ENCODE measurements at places on chromosomes 6 and 20.

GRCh38 chr6:148577687-148578488, 168.9 kb upstream of the UST start:
- DNase-seq = peak; percentile 21

- no peak for DNase-seq
These were observed 396.1 kb downstream of the PLCB1 start for GRCh38 chr20:8527998-8528723.

- no peak for DNase-seq
These were observed 19.4 kb downstream of the KCNK15 start for GRCh38 chr20:44765091-44765490.

DNA sequence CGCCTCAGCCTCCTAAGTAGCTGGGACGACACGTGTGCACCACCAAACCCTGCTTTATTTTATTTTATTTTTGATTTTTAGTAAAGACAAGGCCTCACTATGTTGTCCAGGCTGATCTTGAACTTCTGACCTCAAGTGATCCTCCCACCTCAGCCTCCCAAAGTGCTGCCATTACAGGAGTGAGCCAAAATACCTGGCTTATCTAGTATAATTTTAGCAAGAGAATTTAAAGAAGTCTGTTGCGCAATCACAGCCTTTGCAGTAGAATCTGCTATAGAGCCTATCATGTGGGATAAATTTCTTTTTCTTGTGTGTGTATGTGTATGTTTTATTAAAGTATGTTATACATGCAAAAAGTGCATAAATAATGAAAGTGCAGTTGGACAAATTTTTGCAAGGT, 92.1 kb upstream of the ANKEF1 start:
- no peak for DNase-seq

DNA sequence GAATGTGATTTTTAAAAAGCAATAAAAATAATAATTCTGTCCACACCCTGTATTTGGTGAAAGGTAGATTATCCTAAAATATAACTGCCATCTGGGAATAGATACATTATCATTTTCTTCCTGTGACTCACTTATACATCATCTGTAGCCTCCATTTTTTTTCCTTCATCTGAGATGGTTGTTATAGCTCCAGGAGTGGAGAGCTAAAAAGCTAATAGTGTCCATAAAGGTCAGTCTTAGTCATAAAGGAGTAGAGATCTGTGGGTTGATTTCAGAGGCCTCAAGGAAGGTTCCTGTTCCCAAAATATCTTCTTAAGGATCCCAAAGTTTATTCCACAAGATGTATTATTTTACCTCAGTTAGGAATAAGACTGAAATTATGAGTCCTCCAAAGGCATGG, 41.1 kb downstream of the FBXO5 start:
- DNase-seq = no peak

DNA sequence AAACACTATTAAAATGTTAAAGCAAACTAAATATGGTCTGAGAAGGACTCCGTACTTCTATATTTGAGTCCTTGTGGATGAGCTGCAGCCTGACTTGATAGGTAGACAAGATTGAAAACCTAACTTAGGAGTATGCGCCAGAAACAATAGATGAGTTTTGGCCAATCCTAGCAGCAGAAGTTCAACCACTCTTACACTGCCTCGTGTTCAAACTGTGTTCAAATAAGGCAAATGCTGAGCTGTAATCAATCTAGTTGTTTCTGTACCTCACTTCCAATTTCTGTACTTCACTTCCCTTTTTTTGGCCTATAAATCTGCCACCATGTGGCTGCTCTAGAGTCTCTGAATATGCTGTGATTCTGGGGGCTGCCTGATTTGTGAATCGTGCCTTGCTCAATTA, 13.2 kb upstream of the SERINC1 start:
- DNase-seq = no peak

- no peak for DNase-seq
These were observed 36.1 kb downstream of the EZR start for GRCh38 chr6:158783167-158783450.

DNA sequence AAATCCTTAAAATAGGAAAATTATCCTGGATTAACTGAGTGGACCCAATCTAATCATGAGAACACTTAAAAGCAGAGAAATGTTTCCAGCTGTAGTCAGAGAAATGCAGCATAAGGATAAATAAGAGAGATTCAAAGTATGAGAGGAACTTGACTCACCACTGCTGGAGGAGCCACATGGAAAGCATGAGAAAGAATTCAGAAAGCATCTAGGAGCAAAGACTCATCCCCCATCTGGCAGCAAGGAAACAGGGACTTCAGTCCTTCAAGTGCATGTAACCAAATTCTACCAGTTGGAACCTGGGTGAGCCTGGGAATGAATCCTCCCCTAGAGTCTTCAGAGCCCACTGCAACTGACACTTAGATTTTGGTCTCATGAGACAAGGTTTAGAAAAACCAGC, 33.7 kb downstream of the RNF146 start:
- no peak for DNase-seq

- no peak for DNase-seq
These were observed 56.4 kb upstream of the GPR31 start for GRCh38 chr6:167214206-167214605.

DNA sequence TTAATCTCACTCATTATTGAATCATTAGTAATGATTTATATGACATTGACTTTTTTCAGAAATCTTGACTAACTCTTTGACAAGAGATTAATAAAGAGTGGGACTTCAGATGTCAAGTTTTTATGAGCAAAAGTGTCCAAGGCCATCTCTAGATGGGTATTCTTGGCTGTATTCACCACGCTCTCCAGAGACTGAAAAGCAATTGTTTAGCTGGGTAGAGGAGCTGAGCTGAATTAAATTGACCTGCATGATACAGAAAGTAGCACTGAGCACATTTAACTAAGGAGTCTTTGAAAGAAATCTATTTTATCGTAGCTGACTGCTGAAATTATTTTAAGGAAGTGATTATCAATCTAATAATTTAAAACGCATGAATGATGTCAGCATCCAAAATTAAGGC, 89.4 kb downstream of the LINC00237 start:
- DNase-seq = no peak

GRCh38 chr6:157226026-157226625, 97.2 kb downstream of the TMEM242 start:
- DNase-seq = no peak

- no peak for DNase-seq
These were observed 209.2 kb downstream of the PREX1 start for GRCh38 chr20:48618631-48619030.

DNA sequence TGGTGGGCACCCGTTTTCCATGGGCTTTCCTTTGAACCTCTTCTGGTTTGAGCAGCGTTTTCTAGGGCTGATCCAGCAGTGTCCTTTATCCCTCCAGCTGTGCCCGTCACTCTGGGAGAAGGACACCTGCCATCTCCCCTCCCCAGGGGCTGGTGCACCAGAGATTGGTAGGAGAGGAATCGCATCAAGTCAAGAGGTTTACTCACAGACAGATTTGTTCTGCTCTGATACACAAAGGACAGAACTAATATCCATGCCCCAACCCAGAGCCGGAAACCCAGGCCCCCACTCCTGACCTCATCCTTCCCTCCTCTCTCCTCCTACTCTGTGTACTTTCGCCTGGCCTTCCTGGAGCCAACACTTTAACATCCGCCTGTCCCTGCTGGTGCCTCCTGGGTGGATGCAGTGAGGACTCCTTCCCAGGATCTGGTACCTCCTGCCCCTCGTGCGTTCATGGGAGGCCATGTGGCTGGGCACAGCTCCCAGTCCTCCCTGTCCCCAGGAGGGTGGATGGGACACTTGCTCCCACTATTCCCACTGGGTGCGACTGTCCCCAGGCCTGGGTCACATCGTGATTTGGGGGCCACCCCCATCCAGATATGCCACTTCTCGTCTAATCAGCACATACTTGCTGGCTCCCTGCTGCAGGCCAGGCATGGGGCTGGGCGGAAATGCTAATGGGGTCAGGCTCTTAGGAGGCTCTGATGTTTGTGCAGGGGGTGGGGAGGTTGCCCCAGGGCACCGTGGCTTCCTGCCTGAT, 286.3 kb downstream of the CDH4 start:
- DNase-seq = no peak

GRCh38 chr6:68575765-68576439, 59.2 kb upstream of the ADGRB3 start:
- DNase-seq = no peak
